ENCODE measurements at places on chromosomes 2 and 18. TPM values are rescaled to one million over a fixed set of nuclear protein-coding genes. Genes with fewer than 3 reads are reported as not detected.

- H3K4me3 ChIP-seq = no peak overlapping the region
- H3K4me1 ChIP-seq = no peaks in the 10 kb centered on the region
- no peak overlapping the region for H3K27ac ChIP-seq
- H3K27me3 ChIP-seq = no peaks in the 10 kb centered on the region
- H3K36me3 ChIP-seq = no peaks in the 10 kb centered on the region
- DNase-seq = no peak
Measured at GRCh38 chr2:152572031-152572430, 145.2 kb downstream of the PRPF40A start.

- H3K27me3 ChIP-seq = no peaks in the 10 kb centered on the region
- no peak overlapping the region for H3K4me3 ChIP-seq
- H3K27ac ChIP-seq = no peak overlapping the region
- H3K4me1 ChIP-seq = peaks cover 12% of the 10 kb centered on the region
- no peaks in the 10 kb centered on the region for H3K36me3 ChIP-seq
Measured at GRCh38 chr2:109196081-109196875, 67.3 kb downstream of the SH3RF3 start.

- peaks cover 12% of the 10 kb centered on the region for H3K4me1 ChIP-seq
- H3K4me3 ChIP-seq = no peak overlapping the region
Measured at GRCh38 chr2:58957188-58957840, 716.2 kb upstream of the FANCL start.

DNA sequence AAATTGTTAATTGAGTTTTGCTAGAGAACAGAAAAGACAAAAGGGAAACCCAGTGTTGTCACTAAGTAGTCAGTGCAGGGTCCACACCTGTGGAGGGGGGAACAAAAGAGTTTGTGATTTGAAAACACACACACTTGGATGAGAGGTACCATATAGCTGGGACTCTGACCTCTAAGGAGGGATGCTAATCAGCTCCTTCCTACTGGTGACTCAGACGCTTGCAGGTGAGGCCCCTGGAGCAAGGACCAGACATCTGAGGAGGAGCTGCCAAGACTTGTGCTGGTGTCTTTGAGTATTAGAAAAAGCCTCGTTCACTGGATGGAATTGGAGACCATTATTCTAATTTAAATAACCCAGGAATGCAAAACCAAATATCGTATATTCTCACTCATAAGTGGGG, 146.4 kb upstream of the MAP2 start:
- no peaks in the 10 kb centered on the region for H3K36me3 ChIP-seq
- H3K4me3 ChIP-seq = no peak overlapping the region
- no peaks in the 10 kb centered on the region for H3K4me1 ChIP-seq
- no peaks in the 10 kb centered on the region for H3K27me3 ChIP-seq
- no peak overlapping the region for H3K27ac ChIP-seq
- DNase-seq = no peak

GRCh38 chr18:63157293-63158011, 162.1 kb downstream of the BCL2 start:
- H3K4me3 ChIP-seq = no peak overlapping the region
- no peaks in the 10 kb centered on the region for H3K27me3 ChIP-seq
- H3K36me3 ChIP-seq = no peaks in the 10 kb centered on the region
- H3K27ac ChIP-seq = no peak overlapping the region

DNA sequence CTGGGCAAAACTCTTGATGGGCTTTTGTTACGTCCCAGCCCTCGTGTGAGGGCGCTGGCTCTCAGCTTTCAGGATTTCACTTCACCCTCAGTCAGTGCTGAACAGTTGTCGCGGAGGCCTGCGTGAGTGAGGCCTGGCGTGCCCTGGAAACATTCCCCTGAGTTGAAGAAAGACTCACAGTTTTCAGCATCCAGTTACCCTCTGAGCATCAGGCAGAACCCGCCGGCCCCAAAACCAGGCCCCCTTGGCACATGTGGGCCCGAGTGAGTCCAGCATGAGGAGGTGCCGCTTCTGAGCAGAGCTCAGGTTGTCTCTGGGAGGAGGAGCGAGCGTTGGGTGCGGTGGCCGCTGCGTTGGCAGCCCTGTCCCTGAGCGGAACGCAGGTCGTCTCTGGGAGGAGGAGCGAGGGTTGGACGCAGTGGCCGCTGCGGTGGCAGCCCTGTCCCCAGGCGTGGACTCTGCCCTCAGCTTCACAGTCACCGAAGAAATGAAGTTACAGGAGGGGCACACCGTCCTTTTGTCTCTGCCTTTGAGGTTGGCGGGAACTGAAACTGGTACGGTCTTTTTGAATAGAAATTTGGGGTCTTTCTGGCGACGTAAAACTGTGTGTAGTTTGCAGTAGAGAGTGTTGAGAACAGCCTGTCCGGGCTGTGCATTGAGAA, at the start of gene NEU4:
NEU4 (plus strand) TSS at position 473 of the 662 bp plus-strand sequence. CDS start 5,292 bp downstream, outside the sequence.
- H3K27ac ChIP-seq = no peak within 1 kb of the TSS
- no peaks in the 10 kb centered on the region for H3K27me3 ChIP-seq
- no peaks in the 10 kb centered on the region for H3K36me3 ChIP-seq

DNA sequence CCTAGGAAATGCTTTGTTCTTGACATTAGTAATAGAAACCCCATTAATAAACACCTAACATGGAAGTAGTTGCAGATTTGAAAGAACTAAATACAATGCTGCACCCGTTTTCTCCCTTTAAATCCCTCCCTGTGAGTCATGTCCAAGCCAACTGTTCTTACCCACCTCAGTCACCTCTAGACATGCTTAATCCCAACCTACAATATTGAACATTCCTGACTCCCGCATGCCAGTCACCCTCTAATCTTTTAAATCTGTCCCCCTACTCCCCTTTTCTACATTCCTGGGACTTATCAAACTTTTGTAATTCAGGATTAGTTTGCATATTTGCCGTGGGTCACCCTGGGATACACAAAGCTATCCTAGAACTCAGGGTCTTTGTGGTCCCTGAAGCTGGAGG, 374.6 kb downstream of the IRS1 start:
- DNase-seq = no peak
- H3K4me3 ChIP-seq = no peak overlapping the region
- no peaks in the 10 kb centered on the region for H3K4me1 ChIP-seq
- no peak overlapping the region for H3K27ac ChIP-seq

- peak overlapping the region; percentile 91 for H3K4me3 ChIP-seq
- DNase-seq = peak; percentile 49
- peak overlapping the region; percentile 80 for H3K27ac ChIP-seq
- no peaks in the 10 kb centered on the region for H3K27me3 ChIP-seq
- peaks cover 10% of the 10 kb centered on the region for H3K4me1 ChIP-seq
- peaks cover 10% of the 10 kb centered on the region for H3K36me3 ChIP-seq
Measured at GRCh38 chr2:218569661-218570500, 1.2 kb downstream of the CNOT9 start.

DNA sequence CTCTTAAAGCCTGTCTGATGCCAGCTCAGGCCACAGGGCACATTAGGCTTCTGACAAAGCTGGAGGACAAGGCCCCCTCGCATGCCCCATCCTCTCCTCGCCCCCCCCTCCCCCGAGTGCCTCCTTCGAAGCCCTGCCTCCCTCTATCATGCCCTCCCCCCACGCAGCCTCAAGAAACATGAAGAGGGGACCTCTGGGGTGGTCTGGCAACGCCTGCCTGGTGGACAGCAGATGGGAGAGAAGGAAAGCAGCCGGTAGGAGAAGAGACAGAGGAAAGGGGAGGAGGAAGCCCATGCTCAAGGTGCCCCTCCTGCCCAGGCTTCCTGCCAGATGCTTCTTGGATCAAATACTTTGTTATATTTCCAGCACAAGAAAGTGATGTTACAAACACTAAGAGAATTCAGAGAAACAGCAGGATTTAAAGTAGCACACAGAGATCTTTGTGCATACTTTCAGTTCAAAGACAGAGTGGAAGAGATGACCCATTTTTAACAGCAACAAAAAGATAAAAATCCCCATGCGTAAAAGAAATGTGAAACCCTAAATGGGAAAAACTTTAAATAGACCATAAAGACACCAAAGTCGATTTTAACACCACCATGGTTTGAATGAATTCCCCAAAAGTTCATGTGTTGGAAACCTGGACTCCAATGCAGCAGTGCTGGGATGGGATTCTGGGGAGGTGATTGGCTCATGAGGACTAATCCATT, 19.0 kb downstream of the BOK start:
- H3K27ac ChIP-seq = no peak overlapping the region
- no peaks in the 10 kb centered on the region for H3K27me3 ChIP-seq
- no peaks in the 10 kb centered on the region for H3K4me1 ChIP-seq
- H3K4me3 ChIP-seq = no peak overlapping the region
- DNase-seq = peak; percentile 88

- H3K4me3 ChIP-seq = no peak overlapping the region
- no peaks in the 10 kb centered on the region for H3K27me3 ChIP-seq
- DNase-seq = no peak
- peaks cover 5% of the 10 kb centered on the region for H3K36me3 ChIP-seq
Measured at GRCh38 chr2:207995887-207996286, 29.4 kb downstream of the PLEKHM3 start.

Gene IFIH1
- total RNA-seq = 21.5 TPM

Gene L3MBTL4
- 16.3 TPM for total RNA-seq

Gene EPAS1
- 1,051 TPM for total RNA-seq
